ENCODE measurements at places on chromosomes 3 and 15.

DNA sequence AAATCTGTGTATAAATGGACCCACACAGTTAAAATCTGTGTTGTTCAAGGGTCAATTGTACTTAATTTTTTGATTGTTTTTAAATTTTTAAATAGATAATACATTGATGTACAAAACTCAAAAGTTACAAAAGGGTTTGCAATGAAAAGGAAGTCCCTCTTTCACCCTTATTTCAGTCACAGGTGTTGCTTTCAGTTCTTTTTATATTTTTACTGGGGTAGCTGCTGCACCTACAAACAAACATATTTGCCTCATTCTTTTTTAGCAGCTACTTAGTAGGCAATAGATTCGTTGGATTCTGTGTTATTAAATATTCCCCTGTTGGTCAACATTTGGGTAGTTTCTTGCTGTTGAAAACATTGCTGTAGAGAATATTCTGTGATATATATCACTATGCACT, 44.4 kb downstream of the PIAS1 start:
- no peak for DNase-seq

GRCh38 chr3:71397046-71397445, 186.5 kb downstream of the FOXP1 start:
- DNase-seq: peak; percentile 38

- no peak for DNase-seq
Measured at GRCh38 chr3:42544492-42545283, 37.1 kb downstream of the SEC22C start.

GRCh38 chr3:130395331-130395730, 49.9 kb downstream of the COL6A5 start:
- peak; percentile 19 for DNase-seq

DNA sequence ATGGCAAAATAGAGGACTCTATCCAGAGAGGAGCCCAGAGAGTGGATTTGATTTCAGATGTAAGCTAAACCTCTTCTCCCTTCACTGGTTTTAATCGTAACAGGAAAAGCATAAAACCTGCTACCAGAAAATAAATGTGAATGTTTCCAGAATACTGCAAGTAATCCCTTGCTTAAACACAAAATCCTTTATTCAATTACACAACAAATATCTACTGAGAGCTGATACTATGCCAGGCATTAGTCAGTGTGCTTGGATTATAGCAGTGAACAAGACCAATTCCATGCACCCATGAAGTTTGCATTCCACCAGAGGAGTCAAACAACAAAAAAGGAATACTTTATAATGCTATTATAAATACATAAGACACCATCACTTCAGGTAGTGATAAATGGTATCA, 15.1 kb downstream of the AVEN start:
- DNase-seq: no peak

DNA sequence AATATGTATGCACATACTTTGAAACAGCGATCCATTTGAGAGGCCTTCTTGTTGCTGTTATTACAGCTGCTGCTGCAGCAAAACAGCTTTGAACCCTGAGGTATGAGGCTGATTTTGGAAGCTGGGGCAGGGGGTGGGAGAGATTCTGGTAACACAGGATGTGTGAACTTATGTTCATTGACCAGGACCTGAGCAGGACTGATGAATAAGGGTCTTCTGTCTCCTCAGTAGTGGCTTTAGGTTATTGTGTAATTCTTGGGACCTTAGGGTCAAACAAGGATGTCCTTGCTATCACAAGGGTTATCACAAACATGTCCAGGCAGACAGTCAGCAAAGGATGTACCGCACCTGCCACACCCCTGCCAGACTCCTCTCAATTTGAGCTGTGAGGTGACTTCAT, 41.6 kb downstream of the CTDSPL start:
- DNase-seq: no peak

DNA sequence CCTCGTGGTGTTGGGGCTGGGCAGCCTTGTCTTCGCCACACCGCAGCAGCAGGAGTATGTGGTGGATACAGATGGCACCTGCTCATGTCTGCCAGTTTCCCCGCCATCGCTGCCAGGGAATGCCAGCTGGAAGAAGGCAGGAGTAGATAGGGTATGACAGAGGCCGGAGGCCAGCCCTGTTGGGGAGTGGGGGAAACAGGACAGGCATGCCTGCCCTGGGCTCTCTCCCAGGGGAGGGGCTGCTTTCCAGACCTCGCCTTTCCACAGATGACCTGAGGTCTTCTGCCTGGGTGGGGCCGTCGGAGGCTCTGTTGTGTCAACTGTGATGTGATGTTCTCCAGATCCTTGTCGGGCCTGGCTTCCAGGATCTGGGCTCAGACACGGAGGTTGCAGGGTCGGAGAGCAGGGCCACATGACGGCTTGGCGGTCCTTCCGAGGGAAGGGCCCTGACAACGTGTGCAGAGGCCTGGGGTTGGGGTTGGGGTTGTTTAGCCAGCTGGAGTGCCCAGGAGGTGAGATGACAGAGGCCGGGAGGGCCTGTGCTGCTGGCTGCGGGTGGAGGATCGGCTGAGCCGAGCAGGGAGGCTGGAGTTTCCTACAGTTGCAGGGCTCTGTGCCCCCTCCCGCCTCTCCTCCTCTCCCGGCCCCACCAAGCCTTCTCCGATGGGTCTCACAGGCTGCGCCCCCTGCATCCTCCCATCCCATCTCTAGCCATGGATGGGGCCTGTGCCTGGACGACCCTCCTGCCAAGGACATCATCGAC, 102.0 kb downstream of the TBC1D2B start:
- DNase-seq: no peak

DNA sequence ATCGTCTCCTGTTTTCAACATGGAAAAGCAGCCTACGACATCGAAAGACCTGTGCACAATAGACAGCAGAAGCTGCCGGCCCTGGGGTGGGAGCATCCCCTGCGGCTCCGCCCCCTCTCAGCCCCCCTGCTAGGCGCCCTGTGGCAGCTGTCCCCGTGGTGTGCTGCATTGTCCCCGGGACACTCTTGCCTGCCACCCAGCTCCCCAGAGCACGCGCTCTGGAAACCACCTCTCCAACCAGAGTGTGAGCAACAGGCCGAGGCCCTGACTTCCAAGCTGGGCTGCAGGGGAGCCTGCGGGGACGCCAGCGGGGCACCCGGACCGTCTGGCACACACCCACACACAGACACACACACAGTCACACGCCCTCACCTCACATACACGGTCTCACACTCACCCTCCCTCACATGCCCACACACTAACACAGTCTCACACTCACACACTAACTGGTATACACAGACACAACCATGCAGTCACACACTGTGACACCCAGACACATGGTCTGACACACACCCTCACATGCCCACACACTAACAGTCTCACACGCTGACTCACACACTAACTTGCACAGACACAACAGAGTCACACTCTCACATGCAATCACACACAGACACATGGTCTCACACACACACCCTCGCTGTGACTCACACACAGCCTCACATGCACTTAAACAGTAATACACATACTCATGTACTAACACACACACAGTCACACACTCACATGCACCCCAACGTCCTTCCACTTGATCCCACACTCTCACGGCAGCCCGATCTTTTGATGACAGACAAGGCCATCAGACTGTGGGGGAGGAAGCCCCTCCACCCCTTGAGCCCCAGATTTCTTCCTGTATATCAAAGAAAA, 94.7 kb downstream of the OCA2 start:
- DNase-seq: no peak

DNA sequence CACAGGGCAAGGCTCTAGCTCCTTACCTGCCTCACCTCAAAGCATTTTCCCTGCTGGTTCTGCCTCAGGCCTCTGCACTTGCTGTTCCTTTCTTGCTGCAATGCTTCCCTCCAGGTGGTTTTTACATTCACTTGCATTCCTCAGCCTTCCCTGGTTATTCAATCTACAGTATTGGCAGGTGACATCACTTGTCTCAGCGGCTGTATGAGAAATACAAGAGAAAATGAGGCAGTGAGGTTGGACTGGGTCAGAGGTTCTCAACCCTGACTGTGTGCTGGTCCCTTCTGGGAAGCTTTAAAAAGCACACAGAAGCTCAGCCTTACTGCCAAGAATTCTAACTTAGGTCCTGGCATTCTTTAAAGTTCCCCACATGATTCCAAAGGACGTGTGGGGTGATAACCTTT, 26.7 kb downstream of the SIAH2 start:
- no peak for DNase-seq

- no peak for DNase-seq
Measured at GRCh38 chr3:84125201-84125721, 833.5 kb upstream of the CADM2 start.

GRCh38 chr3:105349684-105350387, 16.9 kb upstream of the ALCAM start:
- no peak for DNase-seq

GRCh38 chr3:42659451-42660130, 6.1 kb downstream of the ZBTB47 start:
- DNase-seq: no peak

GRCh38 chr15:96369825-96370621, 39.5 kb downstream of the NR2F2 start:
- no peak for DNase-seq

DNA sequence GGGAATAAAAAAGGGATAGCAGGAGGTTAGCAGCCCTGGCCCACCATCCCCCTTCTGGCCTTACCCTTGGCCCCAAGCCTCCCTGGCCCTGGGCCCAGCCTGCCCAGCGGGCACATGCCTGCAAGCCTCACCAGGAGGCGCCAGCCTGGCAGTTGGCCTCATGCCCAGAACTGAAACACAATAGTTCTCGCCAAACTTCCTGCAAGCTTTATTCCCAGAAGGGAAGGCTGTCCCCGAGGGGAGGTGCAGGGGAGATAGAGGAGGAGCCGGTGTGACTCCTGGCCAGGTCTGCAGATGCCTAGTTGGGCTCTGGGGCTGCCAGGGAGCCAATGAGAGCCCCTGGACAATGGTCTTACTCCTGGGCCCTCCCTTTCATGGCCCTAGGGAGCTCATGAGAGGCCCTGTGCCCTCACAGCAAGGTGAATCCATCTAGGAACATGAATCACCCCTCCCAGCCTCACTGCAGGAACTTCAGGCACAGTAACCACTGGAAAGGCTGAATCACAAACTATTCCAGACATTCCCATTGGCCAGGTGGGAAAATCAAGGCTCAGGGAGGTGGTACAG, 4.0 kb downstream of the CCDC33 start:
- peak; percentile 89 for DNase-seq

DNA sequence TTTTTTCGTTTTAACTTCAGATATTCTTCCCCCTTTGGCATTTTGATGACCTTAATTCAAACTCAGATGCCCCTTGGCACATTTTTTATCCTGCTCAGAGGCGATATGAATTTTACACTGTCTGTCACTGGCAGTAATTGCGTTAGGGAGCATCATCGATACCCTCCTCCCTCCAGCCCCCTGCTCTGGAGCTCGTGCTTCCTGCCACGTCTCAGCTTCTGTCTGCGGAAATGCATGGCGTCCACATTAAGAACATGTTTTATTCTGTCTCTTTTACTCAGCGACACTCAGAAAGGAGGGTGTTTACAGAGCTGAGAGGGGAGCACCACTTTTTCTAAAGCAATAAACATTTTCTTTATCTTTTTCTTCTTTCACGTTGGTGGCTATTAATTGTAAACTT, 254.2 kb downstream of the EBLN2 start:
- DNase-seq: no peak

DNA sequence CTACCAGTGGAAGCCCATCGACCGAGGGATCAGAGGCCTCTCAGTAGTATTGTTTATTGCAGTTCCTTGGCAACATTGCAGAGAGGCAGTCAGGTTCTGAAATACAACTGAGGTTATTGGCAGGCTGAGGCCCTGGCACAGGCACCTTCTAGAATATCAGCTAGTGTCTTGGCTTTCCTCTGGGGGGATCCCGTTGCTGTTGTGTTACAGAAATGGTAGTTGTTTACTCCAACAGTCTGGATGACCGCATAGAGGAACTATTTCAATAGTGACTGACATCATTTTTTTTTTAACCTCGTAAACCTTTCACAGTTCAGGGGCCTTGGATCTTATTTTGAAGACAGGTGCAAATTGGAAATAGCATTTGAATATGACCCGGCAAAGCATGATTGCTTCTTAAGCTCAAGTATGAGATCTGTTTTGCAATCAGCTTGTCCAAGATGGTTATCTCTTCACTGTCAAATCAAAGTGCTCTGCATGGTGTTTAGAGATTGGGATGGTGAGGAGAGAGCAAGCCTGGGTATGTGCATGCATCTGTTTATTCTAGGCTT, 63.9 kb downstream of the PGPEP1L start:
- no peak for DNase-seq

DNA sequence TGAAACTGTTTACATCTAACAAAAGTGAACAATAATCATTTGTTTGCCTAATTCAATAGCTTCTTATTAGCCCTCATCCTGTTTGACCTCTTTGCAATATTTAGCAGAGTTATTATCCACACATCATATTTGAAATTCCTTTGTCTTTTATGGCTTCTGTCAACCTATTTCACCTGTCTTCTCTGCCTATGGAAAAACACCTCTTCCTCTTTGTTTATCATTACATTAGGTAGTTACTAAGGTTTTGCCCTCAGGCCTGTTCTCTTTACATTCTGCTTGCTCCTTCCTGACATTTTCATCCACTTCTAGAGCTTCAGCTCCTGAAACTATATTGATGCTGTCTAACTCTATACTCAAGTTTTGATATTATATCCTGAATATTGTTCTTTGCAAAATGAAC, 183.0 kb downstream of the SUCNR1 start:
- DNase-seq: no peak

DNA sequence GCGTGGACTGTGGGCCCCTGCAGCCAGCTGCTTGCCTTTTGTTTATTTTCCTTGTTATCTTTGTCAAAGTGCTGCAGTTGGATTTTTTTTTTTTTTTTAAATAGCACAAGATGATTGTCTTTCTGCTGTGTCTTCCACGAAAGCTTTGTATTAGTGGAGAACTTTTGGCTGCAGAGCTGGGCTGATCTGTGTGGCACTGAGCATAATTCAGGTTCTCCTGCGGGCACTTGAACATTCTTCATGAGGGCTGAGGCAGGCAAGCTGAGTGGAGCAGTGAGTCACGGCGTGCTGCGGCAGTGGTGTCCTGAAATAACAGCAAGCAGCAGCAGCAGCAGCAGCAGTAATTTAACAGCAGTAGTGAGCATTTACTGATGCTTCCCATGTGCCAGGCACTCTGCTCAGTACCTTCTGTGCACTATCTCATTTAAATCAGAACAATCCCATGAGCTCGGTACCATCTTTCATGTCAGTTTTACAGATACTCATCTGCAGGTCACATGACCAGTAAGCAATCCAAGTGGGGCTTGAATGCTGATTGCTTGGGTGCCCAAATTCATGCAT, 45.8 kb downstream of the MITF start:
- DNase-seq: peak; percentile 77

GRCh38 chr3:107848351-107848915, 242.4 kb downstream of the CD47 start:
- no peak for DNase-seq

GRCh38 chr15:48097264-48097663, 23.5 kb upstream of the SLC24A5 start:
- no peak for DNase-seq

DNA sequence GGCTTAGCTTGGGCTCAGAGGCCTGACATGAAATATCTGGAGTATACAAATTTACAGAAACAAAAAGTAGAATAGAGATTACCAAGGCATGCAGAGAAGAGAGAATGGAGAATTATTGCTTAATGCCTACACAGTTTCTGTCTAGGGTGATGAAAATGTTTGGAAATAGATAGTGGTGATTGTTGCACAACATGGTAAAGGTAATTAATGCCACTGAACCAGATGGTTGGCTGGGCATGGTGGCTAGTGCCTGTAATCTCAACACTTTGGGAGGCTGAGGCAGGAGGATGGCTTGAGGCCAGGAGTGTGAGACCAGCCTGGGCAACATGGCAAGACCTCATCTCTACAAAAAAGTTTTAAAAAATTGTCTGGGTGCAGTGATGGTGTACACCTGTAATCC, 46.6 kb upstream of the OSBPL11 start:
- DNase-seq: no peak
